ENCODE measurements at places on chromosomes 12 and 14.
A peak's percentile ranks its signal among the peaks of the same experiment; 100 is the strongest.

DNA sequence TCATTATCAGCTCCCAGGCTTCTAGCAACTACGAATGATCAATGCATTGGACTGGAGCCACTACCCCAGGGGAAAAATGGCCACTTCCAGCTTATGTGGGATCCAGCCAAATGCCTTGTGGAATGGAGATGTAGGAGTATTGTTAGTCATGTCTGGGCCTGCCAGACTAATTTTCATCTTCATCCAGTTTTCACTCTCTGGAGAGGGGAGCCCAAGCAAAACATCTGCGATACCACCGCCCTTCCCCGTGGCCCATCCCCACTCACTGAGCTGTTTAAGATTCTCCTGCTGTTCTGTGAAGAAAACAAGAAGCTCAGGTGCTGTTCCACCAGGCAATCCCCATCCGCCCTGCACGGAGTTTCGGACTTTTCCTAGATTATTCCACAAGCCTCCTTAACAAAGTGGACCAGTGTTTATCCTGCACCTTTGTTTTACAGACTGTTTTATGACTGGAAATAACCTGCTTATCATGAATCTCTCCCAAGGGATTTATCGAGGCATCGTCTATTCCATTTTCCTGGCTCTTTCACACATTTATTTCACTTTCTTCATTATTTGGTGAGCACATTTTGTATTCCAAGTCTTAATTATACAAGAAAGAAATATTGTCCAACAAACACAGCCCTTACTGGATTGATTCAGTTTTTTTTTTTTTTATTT, 35.5 kb upstream of the MAX start:
- DNase-seq, result peak; percentile 34

GRCh38 chr12:41992692-41993215, 151.9 kb downstream of the GXYLT1 start:
- DNase-seq, result no peak

GRCh38 chr12:90235642-90236041, 527.0 kb upstream of the ATP2B1 start:
- peak; percentile 77 for DNase-seq

GRCh38 chr14:42710071-42710470, 1103.4 kb downstream of the LRFN5 start:
- no peak for DNase-seq

DNA sequence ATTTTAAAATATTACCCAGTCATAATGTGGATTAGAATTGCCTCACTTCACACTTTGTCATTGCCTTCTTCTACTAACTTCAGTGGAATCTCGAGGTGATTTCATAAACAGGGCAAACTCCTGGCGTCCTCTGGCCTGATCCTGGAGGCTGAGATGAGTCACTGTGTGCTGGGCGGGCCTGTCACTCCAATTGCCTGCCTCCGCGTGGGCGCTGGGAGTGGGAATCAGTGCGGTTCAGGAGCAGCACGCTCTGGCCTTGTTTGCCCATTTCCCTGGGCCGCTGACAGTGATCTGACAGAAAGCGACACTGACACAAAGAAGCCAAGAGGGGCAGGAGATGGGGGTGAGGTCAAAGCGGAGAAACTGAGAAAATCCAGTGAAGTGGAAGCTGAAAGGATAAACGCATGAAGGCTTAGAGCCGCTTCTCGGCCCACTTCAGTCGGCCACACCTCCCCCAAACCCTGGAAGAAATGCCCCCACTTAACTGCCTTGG, 29.7 kb downstream of the LGR5 start:
- peak; percentile 49 for DNase-seq

DNA sequence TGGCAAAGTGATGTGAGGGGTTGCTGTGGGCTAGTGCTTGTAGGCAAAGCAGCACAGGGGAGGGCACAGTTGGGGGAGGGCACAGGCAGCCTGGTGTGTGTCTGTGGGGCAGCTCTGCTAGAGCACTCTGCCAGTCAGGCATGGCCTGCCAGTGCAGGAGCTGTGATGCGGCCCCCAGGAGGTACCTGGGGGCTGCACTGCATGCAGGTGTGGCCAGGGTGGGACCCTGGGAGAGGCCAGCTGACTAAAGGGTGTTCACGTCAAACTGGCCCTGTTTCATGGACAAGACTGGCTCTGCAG, 54.1 kb downstream of the FRS2 start:
- DNase-seq, result no peak

DNA sequence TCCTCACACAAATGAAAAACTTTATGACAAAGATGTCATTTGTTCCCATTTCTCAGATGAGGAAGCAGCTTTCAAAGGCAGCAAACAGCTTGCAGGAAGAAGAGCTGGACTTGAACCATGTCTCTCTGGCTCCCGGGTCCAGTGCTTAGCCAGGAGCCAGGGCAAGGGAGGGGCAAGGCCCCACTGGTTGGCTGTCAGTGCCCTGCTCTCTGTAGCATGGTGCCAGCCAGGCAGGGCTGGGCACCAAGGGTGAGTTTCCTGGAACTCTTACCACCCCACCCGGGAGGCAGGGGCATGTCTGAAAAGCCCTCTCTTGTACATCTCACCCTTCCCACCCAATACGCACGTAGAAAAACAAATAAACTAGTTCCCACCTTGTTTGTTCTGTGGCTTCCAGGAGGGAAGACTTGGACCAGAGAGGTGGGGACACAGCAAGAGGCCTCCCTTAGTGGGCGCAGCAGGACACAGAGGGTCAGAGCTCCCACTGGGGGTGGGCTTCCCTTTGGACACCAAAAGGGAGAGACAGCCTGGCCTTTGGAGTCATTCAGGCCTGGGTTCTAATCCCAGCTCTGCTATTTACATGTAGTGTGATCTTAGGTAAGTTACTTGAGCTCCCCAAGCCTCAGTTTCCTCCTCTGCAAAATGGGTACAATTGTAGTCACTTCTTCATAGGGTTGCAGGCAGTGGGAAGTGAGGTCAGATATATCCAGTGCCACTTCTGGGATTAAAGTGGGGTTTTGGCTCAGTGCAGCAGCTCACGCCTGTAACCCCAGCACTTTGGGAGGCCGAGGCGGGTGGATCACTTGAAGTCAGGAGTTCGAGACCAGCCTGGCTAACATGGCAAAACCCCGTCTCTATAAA, 17.2 kb downstream of the TRPV4 start:
- DNase-seq, result no peak

GRCh38 chr14:68397822-68398221, 395.0 kb downstream of the ZFP36L1 start:
- no peak for DNase-seq

DNA sequence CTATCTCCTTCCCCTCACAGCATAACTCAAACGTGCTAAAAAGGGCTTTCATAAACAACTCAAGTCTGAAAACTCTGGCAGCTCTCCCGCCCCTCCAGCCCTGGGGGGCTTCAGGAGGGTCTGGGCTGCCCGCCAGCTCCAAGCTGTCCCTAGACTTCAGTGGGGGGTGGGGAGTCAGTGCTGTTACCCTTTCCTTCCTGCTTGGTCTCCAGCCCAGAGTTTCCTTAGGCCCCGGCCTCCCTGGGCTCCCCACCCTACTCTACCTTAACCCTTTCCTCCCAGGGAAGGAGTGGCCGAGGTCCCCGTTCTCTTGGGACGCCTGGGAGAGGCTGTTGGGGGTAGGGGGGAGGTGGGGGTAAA, 530 bp upstream of the NYNRIN start:
- no peak for DNase-seq

DNA sequence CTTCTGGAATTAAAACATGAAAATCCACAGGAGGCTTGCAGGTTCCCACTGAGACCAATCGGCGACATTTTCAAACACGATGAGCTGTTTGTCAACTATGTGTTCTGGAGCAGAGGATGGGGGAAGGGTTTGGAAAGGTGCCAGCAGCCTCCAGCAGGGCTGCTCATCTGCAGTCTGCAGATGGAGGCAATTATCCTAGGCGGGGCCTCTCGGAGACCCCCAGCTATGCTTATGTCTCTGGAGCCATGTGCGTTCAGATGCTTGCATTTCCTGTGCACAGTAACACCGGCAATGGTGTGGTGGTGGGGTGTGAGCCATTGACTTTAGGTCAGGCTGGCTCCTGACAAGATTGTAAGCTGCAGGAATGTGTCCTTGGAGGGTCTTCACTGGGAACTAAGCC, 51.7 kb downstream of the RPH3A start:
- no peak for DNase-seq

DNA sequence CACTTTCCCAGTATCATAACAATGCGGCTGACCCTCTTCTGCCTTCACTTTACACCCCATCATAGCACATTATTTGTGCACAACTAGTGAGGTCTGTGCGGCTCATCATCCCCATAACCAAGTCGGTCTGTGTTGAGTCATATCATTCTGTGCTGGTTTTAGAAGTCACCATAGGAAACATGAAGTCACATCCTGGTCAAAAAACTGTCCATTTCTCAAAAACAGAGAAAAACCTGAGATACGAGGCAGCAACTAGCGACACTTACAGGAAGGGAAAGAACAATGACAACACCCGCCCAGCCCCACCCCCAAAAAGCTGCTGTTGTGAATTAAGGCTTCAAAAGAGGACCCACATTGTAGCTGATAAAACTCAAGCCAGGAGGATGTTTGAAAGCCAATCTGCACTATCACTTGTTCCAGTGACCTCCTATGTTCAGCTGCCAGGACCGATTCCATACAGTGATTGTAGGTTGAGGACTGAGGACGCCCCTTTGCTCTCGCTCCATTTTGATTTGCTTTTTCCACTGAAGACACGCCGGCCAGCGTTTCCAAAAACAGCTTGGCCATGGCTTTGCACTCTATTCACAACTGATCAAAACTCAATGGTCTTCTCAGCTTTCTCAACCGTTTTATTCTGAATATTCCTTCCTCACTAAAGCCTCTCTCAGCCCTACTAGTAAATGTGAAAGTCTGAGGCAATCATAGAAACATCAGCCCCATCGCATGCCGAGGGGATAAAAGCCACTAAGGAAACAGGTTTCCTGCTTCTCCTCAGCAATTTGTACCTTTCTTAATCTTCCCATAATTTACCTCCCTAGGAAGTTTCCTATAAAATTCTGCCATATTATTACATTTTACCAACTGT, 87.5 kb downstream of the DUSP16 start:
- DNase-seq, result no peak

- no peak for DNase-seq
Measured at GRCh38 chr12:132551641-132552031, 58.7 kb downstream of the LRCOL1 start.

GRCh38 chr12:46963191-46963590, 116.2 kb upstream of the PCED1B start:
- no peak for DNase-seq

GRCh38 chr12:108804271-108804953, 53.0 kb downstream of the SSH1 start:
- DNase-seq, result no peak

DNA sequence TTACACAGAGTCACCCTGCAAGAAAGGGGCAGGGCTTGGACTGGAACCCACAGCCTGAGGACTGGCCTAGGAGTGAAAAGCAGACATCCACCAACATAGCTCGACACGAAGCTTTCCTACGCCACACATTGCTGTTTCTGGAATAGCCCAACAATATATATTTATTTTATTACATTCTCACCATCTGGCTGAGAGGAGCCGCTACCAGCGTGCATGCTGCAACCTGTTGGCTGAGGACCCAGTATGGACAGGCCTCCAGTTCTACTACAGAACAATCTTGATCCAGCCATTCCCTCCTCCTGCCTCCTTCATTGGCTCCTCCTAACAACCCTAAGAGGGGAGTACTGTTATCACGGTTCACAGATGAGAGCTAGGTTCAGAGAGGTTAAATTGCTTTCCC, 35.6 kb upstream of the TBX5 start:
- DNase-seq, result no peak

- no peak for DNase-seq
Measured at GRCh38 chr12:41250748-41251147, 62.6 kb downstream of the PDZRN4 start.

GRCh38 chr12:131159660-131160059, 206.0 kb downstream of the ADGRD1 start:
- DNase-seq, result no peak

DNA sequence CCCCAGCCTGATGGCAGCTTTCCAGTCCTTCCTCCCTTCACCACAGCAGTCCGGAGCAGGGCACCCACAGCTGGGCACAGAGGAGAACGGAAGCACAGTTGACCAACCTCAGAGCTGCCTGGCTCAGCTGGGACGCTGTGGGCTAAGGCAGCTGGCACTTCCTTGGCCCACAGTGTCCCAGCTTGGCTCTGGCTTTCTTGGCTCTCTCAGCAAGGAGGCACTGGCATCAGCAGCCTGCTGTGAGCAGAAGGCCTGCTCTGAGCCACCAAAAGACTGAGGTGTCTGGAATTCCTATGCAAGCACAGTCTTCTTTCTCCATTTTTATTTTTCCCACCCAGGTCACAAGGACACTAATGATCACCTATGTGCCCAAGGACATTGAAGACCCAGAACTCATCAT, 32.6 kb downstream of the NGB start:
- no peak for DNase-seq

All from RWPE1 (cell line).